Naive thymus-derived CD8-positive, alpha-beta T cell (primary cell): ENCODE measurements at places on chromosomes 1 and 21. TPM values are rescaled to one million over a fixed set of nuclear protein-coding genes. Genes with fewer than 3 reads are reported as not detected.

The LPAR3 gene
- total RNA-seq, result 1.4 TPM

The TNFAIP8L2 gene
- 33.1 TPM for total RNA-seq

The IVL gene
- not detected for total RNA-seq

The SESN2 gene
- total RNA-seq, result 6.4 TPM

The ZFP69 gene
- 3.8 TPM for total RNA-seq

The KCNK2 gene
- not detected for total RNA-seq

The HLX gene
- total RNA-seq, result 0.33 TPM
